ENCODE measurements at places on chromosomes 2 and 18. TPM values are rescaled to one million over a fixed set of nuclear protein-coding genes. Genes with fewer than 3 reads are reported as not detected.
A peak's percentile ranks its signal among the peaks of the same experiment; 100 is the strongest.

GRCh38 chr2:223420048-223420447 lies 182.1 kb downstream of the SCG2 start:
- DNase-seq: no peak

DNA sequence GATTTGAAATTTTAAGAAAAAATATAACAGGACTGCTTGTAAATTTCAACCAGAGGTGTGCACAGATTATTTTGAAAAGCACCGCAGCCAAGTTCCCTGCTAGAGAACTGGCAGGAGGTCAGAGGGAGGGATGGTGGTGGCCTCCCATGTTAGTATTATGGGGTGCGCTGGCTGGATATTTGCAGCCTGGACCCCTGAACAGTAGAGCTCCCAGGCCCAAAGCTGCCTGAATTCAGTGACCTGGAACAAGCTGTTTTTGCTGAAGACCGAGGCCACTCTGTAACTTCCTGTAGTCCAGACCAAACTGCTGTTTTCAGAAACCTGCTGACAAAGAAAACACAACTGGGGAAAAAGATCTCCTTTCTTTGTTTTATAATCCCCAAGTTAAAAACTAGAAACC lies 314.3 kb downstream of the TNS1 start:
- DNase-seq: no peak

DNA sequence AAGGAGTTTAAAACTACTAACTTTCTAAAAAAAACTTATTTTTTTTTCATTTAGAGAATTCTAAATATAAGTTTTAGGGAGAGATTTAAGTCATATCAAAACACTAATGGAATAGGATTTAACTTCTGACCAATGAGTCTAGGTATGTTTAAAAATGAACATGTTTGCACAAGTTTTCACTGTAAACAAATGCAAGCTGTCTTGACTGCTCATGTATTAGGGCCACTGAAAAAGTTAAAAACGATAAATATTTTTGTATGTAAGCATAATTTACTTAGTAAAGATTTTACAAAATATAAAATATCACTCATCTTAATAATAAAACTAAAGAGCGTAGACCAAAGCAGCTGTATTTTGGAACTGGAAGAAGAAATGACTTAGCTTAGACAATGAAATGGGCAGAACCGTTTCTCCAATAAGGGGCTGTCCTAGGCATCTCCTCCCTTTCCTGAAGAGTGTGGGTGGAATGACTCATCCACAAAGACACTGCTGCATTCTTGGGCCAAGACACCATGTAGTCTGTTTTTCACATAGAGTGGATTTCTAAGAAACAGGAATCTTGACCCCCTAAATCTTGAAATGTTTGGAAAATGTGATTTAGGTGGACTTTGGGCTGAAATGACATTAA lies 118.8 kb downstream of the MEP1B start:
- no peak for DNase-seq

DNA sequence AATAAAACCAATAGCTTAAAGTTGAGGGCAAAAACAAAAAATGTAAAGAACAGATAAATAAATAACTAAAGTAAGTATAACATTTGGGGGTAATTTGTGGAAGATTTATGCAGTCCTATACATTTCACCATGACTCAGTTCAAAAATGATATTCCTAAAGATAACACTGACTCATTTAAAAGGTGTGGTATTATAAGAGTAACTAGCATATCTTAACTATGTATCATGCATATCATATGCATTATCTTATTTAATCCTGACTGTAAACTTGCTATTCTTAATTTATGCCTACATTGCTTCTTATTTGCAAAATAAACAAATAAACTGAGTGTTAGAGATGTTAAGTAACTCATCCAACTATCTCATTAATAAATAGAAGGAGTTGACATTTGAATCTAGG lies 726.5 kb upstream of the PKDCC start:
- DNase-seq: no peak

DNA sequence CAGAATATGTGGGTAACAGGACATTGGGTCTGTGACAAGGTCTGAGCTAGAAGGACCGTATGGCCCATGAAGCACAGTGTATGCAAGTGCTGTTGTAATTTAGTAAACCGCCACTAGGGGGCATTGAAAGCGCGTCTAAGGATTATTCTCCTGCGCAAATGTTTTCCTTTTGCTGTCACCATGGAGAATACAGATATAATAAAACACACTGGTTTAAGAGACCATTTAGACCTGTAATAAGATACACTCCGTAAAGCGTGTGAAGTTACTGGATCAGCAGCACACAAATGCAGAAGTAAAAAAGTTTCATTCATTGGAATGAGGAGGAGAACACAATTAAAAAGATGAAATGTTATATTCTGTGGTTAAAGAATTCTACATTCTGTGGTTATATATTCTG lies 272.4 kb downstream of the AGAP1 start:
- DNase-seq: peak; percentile 51

- no peak for DNase-seq
These were observed 413.6 kb upstream of the TCF4 start for GRCh38 chr18:56001576-56001975.

- DNase-seq: no peak
These were observed 198.9 kb upstream of the NABP1 start for GRCh38 chr2:191478799-191479679.

The ITM2C gene
- total RNA-seq: 114 TPM

The ALMS1 gene
- total RNA-seq: 19.5 TPM

The DOCK10 gene
- total RNA-seq: 5.8 TPM

The EHD3 gene
- total RNA-seq: 2.6 TPM

The BOLL gene
- total RNA-seq: not detected

The CBLN2 gene
- 5.7 TPM for total RNA-seq

The EML4 gene
- total RNA-seq: 107 TPM
